ENCODE measurements at places on chromosomes 3 and 15. TPM values are rescaled to one million over a fixed set of nuclear protein-coding genes. Genes with fewer than 3 reads are reported as not detected.

Gene CP
- total RNA-seq, result 143 TPM

Gene TM4SF4
- total RNA-seq, result 1.9 TPM

Gene USP19
- total RNA-seq, result 63.1 TPM

Gene MOBP
- 0.14 TPM for total RNA-seq

Gene CFAP100
- 31.9 TPM for total RNA-seq

Gene THRB
- total RNA-seq, result 23.5 TPM

Gene INSYN1
- 3.1 TPM for total RNA-seq

Gene MINAR1
- 0.37 TPM for total RNA-seq

Gene TOPBP1
- total RNA-seq, result 45.4 TPM

Gene ATP13A5
- total RNA-seq, result 1.1 TPM

- peaks cover 9% of the 10 kb centered on the region for H3K4me1 ChIP-seq
- H3K4me3 ChIP-seq, result no peak overlapping the region
- H3K27me3 ChIP-seq, result no peaks in the 10 kb centered on the region
- DNase-seq, result no peak
Measured at GRCh38 chr3:194306771-194307640, 44.1 kb downstream of the CPN2 start.

DNA sequence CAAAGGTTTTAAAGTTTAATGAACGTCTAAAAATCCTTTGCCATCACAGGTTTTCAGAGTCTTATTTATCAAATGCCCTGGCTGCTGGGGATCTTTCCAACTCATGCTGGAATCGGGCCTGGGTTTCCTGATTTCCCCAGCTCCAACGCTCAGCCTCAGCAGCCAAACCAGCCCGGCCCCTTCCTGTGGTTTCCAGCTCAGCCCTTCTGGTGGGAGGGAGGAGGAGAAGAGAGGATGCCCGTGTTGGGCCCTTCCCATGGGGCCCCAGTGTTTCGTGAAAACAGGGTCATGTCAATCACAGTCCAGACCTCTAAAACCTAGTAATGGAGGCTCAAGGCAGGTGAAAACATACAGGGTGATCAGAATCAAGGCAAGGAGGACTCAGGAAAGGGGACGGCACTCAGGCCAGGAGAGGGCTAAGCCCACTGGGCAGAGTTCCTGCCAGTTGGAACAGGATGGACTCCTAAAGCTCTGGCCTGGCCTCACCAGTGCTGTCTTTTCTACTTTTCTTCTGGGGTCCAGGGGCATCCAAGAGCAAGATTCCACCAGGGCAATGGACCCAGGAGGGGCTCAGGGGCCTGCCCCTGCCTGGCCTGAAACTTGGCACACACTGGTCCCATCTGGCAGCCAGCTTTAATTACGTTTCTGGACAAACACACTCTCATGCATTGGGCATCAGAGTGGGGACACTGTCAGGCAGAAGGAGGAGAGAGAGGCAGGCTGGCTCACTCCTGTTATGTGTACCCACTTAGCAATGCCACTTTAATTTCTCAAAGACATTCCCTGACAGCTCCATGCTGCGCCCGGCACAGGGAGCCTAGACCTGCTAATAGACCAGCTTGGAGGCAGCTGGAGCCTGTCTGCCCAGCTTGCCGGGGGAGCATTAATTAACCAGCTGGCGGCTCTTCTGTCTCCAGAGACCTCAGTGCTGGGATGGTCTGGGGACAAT lies 194.6 kb downstream of the FAM43A start:
- H3K4me1 ChIP-seq, result peaks cover 12% of the 10 kb centered on the region
- no peak overlapping the region for H3K4me3 ChIP-seq
- peaks cover 2% of the 10 kb centered on the region for H3K27me3 ChIP-seq
- DNase-seq, result peak; percentile 69

DNA sequence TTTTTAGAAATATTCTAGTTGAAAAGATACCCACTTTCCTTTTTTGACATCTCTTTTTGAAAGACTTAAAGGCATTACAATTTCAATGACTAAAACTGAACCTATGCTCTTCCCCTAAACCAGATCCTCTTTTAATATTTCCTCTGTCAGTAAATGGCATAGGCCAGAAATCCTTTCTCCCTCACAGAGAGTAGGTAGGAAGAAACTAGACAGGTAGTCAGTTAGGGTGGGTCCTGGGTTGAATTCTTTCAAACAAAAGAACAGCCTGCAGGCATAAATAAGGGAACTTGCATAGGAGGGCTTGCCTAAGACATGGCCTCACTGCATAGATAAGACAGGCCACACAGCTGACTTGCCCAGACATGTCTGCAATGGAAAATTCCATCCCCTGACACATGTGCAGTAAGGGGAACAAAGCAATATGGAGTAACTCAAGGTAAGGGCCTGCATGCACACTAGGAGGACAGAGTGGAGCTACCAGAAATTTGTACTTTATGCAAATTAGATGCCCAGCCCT lies 23.1 kb downstream of the PLSCR5 start:
- H3K4me3 ChIP-seq, result no peak overlapping the region
- H3K27me3 ChIP-seq, result no peaks in the 10 kb centered on the region
- DNase-seq, result no peak
- no peak overlapping the region for H3K27ac ChIP-seq
- no peaks in the 10 kb centered on the region for H3K4me1 ChIP-seq

GRCh38 chr3:105233010-105233409 lies 133.7 kb upstream of the ALCAM start:
- H3K36me3 ChIP-seq, result no peaks in the 10 kb centered on the region
- no peaks in the 10 kb centered on the region for H3K4me1 ChIP-seq
- H3K27ac ChIP-seq, result no peak overlapping the region

- no peak overlapping the region for H3K27ac ChIP-seq
- H3K4me3 ChIP-seq, result no peak overlapping the region
- H3K36me3 ChIP-seq, result no peaks in the 10 kb centered on the region
- peaks cover 16% of the 10 kb centered on the region for H3K4me1 ChIP-seq
- DNase-seq, result no peak
Measured at GRCh38 chr3:133293397-133294110, 106.3 kb upstream of the BFSP2 start.

DNA sequence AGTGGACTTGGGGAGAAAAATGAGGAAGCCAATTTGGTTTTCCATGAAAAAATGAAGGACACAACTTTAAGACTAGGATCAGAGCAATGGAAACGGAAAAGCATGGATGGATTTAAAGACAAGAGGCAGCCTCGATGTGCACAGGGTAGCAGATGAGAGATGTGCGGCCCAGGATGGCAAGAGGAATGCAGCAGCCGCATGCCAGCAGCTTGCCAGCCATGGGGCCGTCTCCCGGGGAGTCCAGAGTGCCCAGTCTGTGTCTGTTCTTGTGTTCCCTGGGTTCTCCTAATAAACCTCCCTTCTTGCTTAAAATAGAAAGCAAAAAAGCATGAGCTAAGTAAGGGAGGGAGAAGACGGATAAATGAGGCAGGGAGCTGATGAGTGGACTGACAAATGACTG lies 68.0 kb upstream of the IQSEC1 start:
- H3K36me3 ChIP-seq, result no peaks in the 10 kb centered on the region
- no peak overlapping the region for H3K27ac ChIP-seq
- H3K27me3 ChIP-seq, result no peaks in the 10 kb centered on the region
- H3K4me3 ChIP-seq, result no peak overlapping the region

DNA sequence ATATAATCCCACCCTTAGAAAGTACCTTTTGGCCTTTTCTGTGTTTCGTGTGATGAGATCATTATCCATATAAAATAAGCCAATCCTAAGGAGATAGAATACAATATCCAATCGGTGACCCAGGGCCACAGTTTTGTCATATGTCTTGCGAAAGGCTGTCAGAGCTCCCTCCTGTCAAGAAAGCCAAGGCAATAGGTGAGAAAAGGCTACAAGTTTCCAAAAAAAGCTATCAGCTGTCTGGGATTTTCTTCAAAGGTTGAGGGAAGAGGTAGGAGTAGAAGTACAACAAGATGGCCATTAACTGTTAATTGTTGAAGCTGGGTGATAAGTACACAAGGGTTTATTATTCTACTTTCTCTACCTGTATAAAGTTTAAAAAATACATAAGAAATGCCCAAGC lies 4.0 kb downstream of the PSMD6 start:
- no peak for DNase-seq
- H3K4me1 ChIP-seq, result peaks cover 15% of the 10 kb centered on the region
- peaks cover 36% of the 10 kb centered on the region for H3K36me3 ChIP-seq
- H3K4me3 ChIP-seq, result no peak overlapping the region

DNA sequence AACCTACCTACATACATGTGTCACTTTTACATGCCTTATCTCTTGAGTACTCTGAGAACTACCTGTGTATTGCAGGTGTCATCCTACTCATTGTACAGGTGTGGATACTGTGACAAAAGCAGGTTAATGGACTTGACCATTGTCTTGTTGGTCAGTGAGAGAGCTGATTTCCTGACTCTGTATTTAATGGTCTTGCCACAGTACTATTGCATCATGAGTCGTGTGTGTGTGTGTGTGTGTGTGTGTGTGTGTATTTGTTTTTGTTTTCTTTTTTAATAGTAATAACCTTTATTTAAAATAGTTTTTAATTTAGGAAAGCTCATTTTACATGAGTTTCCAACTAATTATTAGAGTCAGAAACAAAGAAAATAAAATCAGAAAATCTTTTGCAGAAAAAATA lies 7.7 kb downstream of the SELENOT start:
- no peak for DNase-seq
- H3K4me3 ChIP-seq, result no peak overlapping the region
- H3K27ac ChIP-seq, result no peak overlapping the region
- no peaks in the 10 kb centered on the region for H3K4me1 ChIP-seq

GRCh38 chr3:132615881-132616280 lies 18.8 kb downstream of the ACKR4 start:
- peaks cover 2% of the 10 kb centered on the region for H3K36me3 ChIP-seq
- DNase-seq, result no peak
- H3K27ac ChIP-seq, result no peak overlapping the region
- H3K4me3 ChIP-seq, result no peak overlapping the region
- no peaks in the 10 kb centered on the region for H3K27me3 ChIP-seq

DNA sequence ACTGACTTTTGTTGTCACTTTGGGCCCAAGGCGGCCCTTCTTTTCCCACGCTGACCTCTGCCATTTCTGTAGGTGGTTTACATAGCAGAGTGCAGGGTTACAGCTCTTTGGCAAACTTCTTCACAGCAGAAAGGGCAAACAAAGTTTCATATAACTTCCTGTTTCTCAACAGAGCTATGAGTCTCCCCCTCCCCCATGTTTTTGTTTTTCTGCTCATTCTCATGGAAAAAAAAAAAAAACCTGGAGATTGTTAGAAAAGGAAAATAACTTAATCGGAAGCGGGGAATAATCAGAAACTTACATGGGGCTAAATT lies 342.0 kb upstream of the NR2F2 start:
- no peaks in the 10 kb centered on the region for H3K4me1 ChIP-seq
- no peak overlapping the region for H3K4me3 ChIP-seq
- DNase-seq, result peak; percentile 96
- H3K27ac ChIP-seq, result no peak overlapping the region
- H3K27me3 ChIP-seq, result no peaks in the 10 kb centered on the region

- H3K4me3 ChIP-seq, result no peak overlapping the region
- H3K4me1 ChIP-seq, result no peaks in the 10 kb centered on the region
- H3K27ac ChIP-seq, result no peak overlapping the region
- H3K36me3 ChIP-seq, result no peaks in the 10 kb centered on the region
- H3K27me3 ChIP-seq, result no peaks in the 10 kb centered on the region
Measured at GRCh38 chr3:183898028-183898431, 13.3 kb upstream of the PARL start.

DNA sequence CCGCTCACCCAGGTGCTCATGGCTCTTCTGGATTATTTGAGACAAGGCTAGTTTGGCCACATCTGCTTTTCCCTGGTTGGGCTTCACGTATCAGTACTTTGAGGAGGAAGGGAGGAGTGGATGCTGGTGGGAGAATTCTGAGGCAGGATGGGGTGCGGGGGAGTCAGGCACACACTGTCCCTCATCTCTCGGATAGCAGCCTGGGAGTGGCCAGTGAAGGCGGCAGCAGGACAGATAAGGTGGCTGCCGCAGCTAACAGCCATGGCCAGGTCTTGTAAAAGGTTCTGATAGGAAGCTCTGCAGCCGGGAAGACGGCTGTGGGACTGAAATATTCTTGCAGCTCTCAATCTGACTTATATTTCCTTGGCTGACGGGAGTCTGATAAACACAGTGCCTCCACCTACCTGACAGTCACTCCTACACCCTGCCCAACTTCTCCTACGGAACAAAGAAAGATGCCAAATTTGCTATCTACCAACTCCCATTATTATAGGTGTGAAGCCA lies 87.3 kb downstream of the MESD start:
- no peaks in the 10 kb centered on the region for H3K27me3 ChIP-seq
- H3K4me3 ChIP-seq, result no peak overlapping the region
- H3K27ac ChIP-seq, result no peak overlapping the region
- H3K4me1 ChIP-seq, result no peaks in the 10 kb centered on the region
- no peaks in the 10 kb centered on the region for H3K36me3 ChIP-seq
- DNase-seq, result no peak

GRCh38 chr15:66622591-66623022 lies 56.8 kb upstream of the LCTL start:
- no peak overlapping the region for H3K27ac ChIP-seq
- H3K4me1 ChIP-seq, result peaks cover 2% of the 10 kb centered on the region
- DNase-seq, result peak; percentile 57
- H3K27me3 ChIP-seq, result no peaks in the 10 kb centered on the region
- no peak overlapping the region for H3K4me3 ChIP-seq

DNA sequence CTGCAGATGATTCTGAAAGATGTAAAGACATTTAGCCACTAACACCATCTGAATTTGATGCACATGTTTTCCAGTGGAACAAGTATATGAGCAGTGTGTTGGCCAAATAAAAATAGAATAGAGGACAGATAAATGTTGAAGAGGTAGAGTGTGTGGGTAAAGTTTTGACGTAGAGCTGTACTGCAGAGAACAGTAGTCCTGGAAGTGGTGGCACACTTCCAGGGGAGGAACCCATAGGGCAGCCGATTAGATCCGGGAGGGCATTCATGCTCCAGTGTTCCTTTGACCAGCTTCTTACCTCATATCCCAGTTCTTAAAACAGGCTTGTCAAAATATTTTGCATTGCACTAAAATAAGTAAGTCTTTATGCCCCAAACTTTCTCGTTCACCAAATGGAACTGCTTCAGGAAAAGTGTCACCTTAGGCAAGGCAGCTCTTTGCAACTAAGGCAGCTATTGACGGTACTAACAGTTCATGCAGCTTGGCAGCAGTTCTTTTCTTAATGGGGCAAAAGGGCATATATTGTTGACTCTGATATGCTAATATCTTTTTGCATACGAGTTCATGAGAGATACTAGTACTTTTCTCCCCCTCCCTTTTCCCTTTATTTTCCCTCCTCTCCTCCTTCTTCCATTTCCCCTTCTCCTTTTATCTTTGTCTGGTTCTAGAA lies 429.3 kb upstream of the AZI2 start:
- H3K27ac ChIP-seq, result no peak overlapping the region
- no peaks in the 10 kb centered on the region for H3K36me3 ChIP-seq
- no peak overlapping the region for H3K4me3 ChIP-seq
- no peaks in the 10 kb centered on the region for H3K27me3 ChIP-seq
- H3K4me1 ChIP-seq, result no peaks in the 10 kb centered on the region

- H3K27me3 ChIP-seq, result no peaks in the 10 kb centered on the region
- no peaks in the 10 kb centered on the region for H3K4me1 ChIP-seq
- H3K27ac ChIP-seq, result no peak overlapping the region
- no peak overlapping the region for H3K4me3 ChIP-seq
Measured at GRCh38 chr3:18077128-18077840, 334.9 kb upstream of the TBC1D5 start.

- no peak overlapping the region for H3K4me3 ChIP-seq
- DNase-seq, result no peak
- H3K4me1 ChIP-seq, result peaks cover 3% of the 10 kb centered on the region
- no peak overlapping the region for H3K27ac ChIP-seq
Measured at GRCh38 chr15:100201376-100202280, 140.1 kb downstream of the ADAMTS17 start.

- H3K36me3 ChIP-seq, result no peaks in the 10 kb centered on the region
- DNase-seq, result no peak
- H3K4me1 ChIP-seq, result no peaks in the 10 kb centered on the region
- H3K4me3 ChIP-seq, result no peak overlapping the region
Measured at GRCh38 chr3:59425942-59426341, 376.1 kb upstream of the CFAP20DC start.

GRCh38 chr15:80264031-80264430 lies 12.0 kb upstream of the CTXND1 start:
- H3K4me1 ChIP-seq, result no peaks in the 10 kb centered on the region
- DNase-seq, result peak; percentile 41
- H3K36me3 ChIP-seq, result no peaks in the 10 kb centered on the region
- no peak overlapping the region for H3K27ac ChIP-seq
